Gastroesophageal sphincter (tissue), 4 donors: ENCODE measurements at places on chromosomes 4 and X. TPM values are rescaled to one million over a fixed set of nuclear protein-coding genes. Genes with fewer than 3 reads are reported as not detected.
A peak's percentile ranks its signal among the peaks of the same experiment; 100 is the strongest.

DNA sequence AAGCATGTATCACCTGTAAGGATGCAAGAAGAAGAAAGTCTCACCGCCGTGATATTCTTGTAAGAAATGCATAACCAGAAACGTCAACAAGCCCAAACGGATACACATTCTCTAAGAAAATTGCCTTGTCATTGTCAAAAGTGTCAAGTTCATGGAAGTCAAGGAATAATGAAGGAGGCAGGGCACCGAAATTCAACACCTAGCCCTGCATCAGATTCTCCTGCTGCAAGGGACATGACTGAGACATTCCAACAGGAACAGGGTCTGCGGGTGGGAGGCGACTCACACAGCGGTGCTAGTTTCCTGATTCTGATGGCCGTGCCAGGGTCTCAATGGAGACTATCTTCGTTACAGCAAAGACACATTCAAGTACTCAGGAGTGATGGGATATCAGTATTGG, 26.7 kb downstream of the IRF2 start:
- no peak for ATAC-seq

GRCh38 chrX:134537179-134537955, 77.4 kb downstream of the HPRT1 start:
- no peak for ATAC-seq

GRCh38 chrX:111447298-111447697, 35.3 kb upstream of the DCX start:
- no peak for ATAC-seq

DNA sequence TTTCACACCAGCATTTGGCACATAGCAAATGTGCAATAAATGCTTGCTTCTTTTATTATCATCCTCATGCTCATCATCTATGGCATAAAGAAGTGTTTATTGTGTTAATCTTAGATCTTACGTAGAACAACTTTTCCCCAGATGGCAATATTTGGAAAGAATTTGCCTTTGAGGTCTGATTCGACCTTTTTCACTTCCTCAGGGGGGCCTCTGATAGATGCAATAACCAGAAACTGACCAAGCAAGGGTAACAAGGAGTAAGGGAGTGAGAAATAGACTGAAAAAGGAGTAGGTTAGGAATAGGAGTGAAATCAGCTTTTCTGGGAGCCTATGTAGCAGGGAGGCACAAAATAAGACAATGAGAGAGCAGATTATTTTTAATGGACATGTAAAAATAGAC, 70.2 kb downstream of the RRAGB start:
- no peak for ATAC-seq

- ATAC-seq: no peak
These were observed 169.9 kb downstream of the KCNIP4 start for GRCh38 chr4:21778702-21779101.

- no peak for ATAC-seq
These were observed 920.9 kb upstream of the PABPC4L start for GRCh38 chr4:135122457-135122856.

DNA sequence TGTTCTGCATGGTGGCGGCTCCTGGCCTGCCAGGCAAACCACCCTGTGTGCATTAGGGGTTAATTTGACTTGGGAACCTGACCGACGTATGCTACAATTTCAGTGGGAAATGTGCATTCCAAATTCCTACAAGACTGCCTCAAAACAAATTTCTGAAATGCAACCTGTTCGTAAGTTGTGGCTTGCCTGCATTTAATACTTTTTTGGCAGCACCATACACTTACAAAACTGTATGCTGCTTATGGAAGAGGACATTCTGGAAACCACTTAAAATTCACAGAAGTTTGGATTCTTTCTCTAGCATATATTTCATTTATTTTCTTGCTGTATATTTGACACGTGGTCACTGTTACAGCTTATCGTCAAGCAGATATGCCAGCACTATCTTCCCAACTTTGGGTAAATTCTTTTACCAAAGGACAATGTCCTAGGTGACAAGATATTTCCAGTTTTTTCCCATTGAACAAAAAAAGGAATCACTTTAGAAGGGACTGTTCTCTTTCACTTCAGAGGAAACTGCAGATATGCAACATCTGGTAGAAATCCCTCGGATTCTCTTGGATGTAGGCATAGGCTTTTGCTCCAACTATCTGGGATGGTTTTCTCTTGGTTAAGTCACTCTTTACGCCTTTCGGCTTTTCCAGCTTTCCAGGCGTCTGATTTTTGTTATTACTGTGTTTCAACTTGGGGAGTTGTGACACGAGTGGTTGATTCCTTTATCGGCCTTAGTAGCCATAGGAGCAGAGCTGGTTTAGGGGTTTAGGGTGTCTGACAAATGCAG, 9.7 kb upstream of the TENM3 start:
- no peak for ATAC-seq

DNA sequence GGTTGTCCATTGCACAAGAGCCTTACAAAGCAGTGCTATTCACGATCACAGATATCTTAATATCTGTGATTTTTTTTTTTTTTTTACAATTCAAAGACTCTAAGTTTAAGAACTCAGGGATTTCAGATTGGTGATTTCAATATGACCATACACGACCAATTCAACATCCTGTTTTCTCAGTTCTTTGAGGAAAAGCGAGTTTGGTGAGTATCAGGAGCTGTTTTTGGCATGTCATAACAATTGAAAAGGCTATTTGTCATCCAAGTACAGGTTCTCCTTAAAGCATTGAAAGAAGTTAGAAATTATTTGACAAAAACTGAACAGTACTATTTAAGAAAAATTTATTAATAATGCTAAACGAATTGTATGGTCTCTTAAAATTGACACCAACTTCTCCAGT, 9.1 kb upstream of the ARHGEF6 start:
- no peak for ATAC-seq

DNA sequence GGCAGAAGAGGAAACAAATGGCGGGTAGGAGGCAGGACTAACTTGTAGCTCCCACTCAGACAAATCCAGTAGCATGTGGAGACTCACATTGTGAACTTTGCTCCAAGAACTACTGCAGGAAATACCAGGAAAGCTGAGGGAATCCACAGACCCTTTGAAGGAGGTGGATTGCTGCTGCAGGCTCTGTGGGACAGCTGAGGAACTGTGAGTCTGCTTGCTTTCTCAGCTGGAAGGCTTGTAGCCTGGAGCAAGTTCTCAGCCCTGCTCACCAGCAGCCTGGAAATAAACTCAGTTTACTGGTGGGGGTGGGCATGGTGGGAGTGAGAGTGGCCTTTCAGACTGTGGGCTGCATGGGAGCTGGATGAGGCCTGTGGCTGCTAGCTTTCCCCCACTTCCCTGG, 16.0 kb downstream of the RTL3 start:
- no peak for ATAC-seq

- ATAC-seq: peak; percentile 88
These were observed 82.5 kb downstream of the GPAT3 start for GRCh38 chr4:83618431-83618830.

DNA sequence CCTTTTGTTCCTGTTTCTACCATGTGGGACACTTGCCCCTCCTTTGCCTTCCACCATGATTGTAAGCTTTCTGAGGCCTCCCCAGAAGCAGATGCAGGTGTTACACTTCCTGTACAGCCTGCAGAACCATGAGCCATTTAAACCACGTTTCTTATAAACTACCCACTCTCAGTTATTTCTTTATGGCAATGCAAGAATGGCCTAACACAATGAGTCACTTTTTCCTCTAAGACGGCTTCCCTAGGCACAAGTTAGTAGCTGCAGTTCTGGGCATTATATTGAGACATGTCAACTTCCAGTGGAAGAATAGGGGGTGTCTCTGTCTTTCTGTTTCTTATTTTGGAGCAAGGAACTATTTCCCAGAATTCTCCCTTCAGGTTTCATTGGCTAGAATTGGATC, 32.9 kb upstream of the DIPK2B start:
- ATAC-seq: no peak

DNA sequence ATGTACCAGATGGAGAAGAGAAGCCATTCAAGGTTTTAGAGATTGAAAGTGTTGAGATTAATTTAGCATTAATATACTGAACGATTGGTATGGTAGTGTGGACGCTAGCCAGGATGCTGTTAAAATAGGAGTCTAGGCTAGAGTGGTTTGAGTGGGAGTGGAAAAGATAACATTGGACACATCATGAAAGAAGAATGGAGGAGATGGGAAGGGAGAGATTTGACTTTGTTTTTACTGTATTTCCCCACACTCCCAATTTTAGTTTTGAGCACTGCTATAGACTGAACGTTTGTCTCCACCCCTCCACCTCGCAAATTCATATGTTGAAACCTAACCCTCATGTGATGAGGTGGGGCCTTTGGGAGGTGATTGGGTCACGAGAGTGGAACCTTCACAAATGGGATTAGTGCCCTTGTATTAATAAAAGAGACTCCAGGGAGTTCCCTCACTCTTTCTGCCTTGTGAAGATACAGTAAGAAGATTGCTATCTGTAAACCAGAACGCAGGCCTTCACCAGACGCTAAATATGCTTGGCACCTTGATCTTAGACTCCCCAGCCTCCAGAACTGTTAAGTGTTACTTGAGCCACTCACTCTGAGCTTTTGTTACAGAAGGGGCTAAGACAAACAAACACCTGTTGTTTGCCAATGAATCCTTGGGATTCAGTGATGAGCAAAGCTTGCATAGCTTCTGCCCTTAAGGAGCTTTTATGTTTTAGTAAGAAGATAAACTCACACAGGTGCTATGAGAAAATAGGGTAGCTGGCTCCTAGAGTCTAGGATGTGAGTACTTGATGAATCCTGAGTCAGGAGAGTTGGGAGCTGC, 25.8 kb downstream of the USP9X start:
- no peak for ATAC-seq

DNA sequence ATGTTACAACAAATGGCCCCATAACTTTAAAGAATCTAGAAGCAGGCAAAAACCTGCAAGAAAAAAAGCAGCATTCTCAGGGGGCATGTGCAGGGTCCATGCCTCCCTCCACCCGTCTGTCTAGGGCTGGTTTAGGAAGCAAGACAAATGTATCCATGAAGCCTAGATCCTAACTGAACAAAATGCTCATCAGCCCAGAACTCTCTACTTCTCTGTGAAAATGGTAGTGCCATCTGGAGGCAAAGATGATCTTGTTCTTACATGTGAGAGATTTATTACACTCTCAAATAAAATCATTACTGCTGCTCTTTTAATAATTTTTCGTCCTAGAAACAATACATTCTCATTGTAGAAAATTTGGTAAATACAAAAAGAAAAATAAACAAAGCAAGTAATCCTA, 26.7 kb downstream of the NR3C2 start:
- no peak for ATAC-seq

DNA sequence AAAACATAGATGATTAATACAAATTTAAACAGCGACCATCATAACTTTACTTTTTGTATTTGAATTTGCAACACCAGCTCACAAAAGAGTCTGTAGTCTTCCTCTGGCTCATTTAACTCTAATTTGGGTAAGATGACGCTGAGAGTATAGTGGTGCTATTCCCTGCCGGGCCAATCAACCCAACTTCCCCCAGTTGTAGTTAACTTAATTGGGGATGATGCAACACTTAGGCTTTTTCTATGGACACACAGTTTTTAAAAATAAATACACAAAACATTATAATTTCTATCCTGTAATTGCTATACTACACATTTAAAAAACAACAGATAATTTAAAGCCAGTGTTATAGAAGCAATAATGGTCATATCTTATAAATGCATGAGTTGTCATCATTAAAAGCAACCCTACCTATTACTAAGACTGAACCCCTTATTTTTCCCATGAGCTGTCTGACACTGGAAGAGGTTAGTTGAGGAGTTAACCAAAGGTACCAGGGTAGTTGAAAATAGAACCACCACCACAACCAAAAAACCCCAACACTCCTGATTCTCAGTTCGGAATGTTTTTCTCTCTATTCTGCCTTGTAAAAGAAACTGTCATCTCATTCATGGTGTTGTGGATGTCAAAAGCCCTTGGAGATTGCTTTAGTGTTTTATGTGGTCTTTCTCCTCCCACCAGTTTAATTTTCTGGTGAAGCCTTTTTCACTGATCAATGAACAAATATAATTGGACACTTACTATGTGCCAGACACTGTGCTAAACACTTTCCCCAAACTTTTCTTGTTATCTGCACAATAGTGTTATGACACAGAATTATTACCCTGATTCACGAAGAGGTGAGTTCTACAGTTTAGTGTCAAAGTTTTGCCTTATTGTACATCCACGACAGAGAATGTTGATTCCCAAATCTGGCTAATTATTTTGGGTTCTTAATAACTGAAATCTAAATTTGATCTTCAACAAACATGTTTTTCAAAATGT, 61.5 kb upstream of the RAPGEF2 start:
- no peak for ATAC-seq

DNA sequence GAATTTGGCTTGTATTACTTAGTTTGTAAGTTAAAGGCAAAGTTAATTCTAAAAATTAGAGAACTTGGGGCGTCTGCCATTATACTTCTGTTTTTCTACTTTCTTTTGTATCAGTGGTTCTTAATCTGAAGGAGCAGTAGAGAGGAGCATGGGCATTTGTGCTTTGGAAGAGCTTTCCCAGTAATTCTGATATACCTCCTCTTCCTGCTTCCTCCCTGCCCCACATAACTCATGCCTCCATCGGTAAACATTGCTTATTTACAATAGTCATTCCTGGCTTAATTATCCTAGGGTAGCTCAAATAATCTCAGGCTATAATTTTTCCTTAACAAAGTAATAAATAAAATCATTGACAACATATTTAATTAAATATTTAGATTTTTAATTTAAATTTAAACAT, 37.1 kb upstream of the SPARCL1 start:
- no peak for ATAC-seq

- no peak for ATAC-seq
These were observed 21.7 kb downstream of the LPAR4 start for GRCh38 chrX:78769101-78769755.

DNA sequence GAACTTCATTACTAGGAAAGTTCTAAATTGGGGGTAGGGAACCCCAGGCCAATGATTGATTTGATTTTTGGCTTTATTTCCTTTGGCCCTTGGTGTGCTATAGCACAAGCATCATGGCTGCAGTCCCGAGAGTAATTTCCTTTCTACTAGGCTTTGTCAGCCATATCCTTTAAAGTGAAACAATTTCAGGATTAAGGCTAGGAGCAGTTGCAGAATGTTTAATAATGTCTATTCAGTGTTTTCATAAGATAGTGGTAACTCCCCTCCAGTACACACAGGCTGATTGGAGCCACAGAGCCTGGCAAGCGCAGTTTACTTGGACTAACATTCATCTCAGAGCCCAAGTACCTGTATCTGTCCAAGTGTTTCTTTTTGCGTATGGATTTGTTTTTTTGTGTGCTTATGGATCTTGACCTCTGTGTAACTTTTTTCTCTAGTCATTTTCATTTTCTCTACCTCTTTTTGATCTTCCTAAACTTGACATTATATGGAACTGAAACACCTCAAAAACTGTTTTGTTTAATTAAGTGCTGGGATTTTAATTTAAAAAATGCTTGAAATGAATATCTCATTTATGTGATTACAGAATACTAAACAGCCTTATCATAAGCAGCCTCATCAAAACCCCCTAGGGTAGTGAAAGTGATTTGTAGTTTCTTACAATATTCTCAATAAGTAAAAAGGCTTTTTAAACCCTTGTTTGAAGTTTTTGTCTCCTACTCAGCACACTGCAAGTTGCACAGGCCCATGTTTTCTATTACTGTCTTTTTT, 7.5 kb downstream of the STIM2 start:
- ATAC-seq: no peak

The CLDN22 gene
- not detected for total RNA-seq

The ARHGAP36 gene
- not detected for total RNA-seq

The RGN gene
- 10.2 TPM for total RNA-seq
